ENCODE measurements at places on chromosomes 7 and 10.

GRCh38 chr10:114506871-114507385, 102.6 kb upstream of the AFAP1L2 start:
- DNase-seq = no peak

DNA sequence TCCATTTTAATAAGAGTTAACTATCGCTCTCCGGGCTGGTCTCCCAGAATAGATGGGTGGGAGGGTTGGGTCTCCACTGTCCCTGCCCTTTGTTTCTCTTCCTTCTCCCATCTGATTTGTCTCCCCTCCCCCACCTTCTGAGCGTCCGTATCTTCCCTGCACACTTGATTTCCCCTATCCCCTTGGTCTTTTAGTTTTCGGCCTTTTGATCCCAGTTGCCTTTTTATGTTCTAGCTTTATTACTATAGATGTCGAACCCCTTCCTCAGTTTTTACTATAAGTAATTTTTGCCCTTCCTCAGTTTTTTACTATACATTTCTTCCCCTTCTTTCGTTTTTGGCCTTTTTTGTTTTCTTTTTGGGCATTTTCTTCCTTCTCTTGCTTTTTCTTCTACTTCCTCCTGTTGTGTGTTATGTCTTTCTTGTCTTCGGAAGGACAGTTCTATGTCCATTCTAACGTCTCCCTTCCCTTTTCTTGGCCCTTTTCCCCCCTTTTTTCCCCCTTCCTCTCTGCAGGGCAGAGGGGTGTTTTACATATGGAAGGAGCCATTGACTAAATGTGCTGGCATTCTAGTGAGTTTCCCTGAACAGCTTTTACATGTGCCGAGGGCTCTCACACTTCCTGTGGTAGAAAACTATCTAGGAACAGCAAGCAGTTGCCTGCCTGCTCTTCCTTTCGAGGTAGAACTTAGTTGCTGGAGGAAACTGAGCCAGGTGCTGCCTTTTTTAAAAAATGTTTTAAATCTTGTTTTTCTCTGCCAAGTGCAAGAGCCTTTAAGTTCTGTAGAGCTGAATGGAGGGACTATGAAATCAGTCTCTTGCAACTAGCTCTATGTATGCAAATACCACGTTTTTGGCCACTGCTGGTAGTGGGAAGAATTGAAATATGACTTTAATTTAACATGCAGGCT, 2.8 kb downstream of the TET1 start:
- DNase-seq = no peak

GRCh38 chr10:18501198-18501597, 150.2 kb downstream of the NSUN6 start:
- DNase-seq = peak; percentile 74

DNA sequence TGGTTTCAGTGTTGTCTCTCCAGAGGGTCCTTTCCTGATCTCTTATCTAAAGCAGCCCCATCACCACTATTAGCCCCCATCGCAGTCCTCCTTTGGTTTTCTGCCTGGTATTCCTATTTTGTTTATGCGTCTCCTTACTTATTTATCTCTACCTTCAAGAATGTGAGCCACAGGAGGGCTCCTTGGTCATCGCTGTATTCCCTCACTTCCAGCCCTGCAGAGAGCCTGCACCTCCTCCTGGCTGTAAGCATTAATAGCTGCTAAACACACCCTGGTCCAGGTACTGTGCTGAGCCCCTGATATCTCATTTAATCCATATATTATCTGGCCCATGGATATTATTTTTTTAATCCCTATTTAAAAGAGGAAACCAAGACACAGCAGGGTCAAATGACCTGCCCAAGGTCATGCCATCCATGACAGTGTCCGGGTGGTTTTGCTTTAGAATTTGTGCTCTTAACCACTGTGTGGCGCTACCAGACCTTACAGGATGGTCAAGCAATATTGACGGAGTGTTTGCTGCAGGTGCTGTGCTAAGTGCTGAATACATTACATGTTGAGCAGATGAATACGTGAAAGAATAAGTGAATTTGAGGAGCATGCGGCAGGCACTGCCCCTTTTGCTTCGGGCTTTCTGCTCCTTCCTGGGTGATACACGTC, 227.2 kb downstream of the ADAM12 start:
- DNase-seq = peak; percentile 19

GRCh38 chr7:100852048-100852872, at the start of gene SLC12A9:
Gene SLC12A9, plus strand, starts transcription at chr7:100852713. Its CDS starts 1,485 bp downstream, at chr7:100854198.
- peak; percentile 96 for DNase-seq

- no peak for DNase-seq
Observed at GRCh38 chr10:103761075-103761920, 94.1 kb downstream of the SH3PXD2A start.

- peak; percentile 72 for DNase-seq
Observed at GRCh38 chr7:25894002-25894901, 257.7 kb upstream of the NFE2L3 start.

- no peak for DNase-seq
Observed at GRCh38 chr10:124465003-124465776, 3.6 kb downstream of the LHPP start.

GRCh38 chr10:88791924-88792323, 10.6 kb upstream of the LIPM start:
- DNase-seq = peak; percentile 55

Data from ACHN (cell line).